Dorsolateral prefrontal cortex (tissue), 122 donors: ENCODE measurements at places on chromosomes 11 and 22.

- DNase-seq: no peak
These were observed 104.6 kb downstream of the ATG16L2 start for GRCh38 chr11:72918851-72919250.

GRCh38 chr22:23775779-23776375, 3.2 kb downstream of the MMP11 start:
- DNase-seq: no peak

DNA sequence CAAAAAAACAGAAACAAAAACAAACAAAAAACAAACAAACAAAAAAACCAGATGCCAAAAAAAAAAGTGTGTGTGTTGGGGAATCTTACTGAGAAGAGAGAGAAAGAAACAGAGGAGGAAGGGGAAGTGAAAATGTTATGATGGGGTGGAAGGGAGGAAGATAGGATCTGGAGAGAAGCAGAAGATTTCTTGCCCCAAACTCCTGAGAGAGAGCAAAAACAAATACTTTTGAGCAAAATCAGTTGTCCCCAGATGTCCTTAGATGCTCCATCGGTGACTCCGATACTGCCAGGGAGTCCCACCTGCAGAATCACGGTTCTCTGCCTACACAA, 19.9 kb upstream of the GRAMD1B start:
- no peak for DNase-seq

- no peak for DNase-seq
These were observed 116.1 kb downstream of the UVRAG start for GRCh38 chr11:75931124-75931523.

DNA sequence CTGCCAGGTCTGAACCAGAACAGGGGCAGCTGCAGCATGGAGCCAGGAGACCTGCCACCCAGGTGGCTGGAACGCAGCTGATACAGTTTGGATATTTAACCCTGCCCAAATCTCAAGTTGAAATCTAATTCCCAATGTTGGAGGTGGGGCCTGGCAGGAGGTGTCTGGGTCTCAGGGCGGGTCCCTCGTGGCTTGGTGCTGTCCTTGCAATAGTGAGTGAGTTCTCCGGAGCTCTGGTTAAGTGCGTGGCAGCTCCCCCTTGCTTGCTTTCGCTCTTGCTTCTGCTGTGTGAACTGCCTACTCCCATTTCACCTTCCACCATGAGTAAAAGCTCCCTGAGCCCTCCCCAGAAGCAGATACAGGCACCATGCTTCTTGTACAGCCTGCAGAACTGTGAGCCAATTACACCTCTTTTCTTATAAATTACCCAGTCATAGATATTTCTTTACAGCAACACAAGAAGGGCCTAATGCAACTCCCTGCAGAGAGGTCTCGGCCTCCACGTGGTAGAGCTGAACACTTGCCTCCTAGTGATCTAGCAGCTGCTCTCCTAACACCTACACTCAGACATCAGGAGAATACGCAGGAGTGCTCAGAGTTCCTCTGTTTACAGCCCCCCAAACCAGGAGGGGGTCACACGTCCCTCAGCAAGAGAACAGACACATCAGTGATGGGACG, 203.7 kb downstream of the CTTN start:
- no peak for DNase-seq

- no peak for DNase-seq
These were observed 89.0 kb downstream of the MUC15 start for GRCh38 chr11:26483108-26483507.

GRCh38 chr11:69076129-69076791, 27.5 kb downstream of the TPCN2 start:
- no peak for DNase-seq

DNA sequence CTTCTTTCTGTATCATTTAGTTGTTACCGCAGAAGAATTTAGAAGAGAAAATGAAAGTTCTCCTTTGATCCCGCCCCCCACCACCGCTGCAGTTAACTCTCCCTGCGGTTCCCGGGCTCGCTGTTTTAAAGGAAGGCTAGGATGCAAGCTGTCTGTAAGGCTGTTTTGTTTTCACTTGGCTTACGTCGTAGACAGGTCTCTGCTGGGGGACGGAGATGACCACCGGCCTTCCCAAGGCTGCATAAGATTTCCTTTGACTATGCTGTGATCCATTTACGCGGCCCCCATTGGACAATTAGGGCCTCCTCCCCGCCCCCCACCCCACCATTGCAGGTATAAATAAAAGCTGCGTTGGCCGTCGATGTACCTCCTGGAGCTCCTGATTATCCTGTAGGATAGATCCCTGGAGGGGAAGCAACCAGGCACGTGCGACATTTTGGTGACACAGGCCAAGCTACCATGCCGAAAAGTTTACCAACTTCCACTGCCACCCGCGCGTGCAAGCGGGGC, 1.4 kb upstream of the CPT1A start:
- no peak for DNase-seq

GRCh38 chr11:95831198-95831883, 41.0 kb downstream of the CEP57 start:
- DNase-seq: no peak

- no peak for DNase-seq
These were observed 1075.5 kb downstream of the NTM start for GRCh38 chr11:132445859-132446291.

GRCh38 chr11:120413480-120413879, 77.3 kb downstream of the ARHGEF12 start:
- no peak for DNase-seq

- no peak for DNase-seq
These were observed 2.8 kb downstream of the IL17RA start for GRCh38 chr22:17087498-17088131.

DNA sequence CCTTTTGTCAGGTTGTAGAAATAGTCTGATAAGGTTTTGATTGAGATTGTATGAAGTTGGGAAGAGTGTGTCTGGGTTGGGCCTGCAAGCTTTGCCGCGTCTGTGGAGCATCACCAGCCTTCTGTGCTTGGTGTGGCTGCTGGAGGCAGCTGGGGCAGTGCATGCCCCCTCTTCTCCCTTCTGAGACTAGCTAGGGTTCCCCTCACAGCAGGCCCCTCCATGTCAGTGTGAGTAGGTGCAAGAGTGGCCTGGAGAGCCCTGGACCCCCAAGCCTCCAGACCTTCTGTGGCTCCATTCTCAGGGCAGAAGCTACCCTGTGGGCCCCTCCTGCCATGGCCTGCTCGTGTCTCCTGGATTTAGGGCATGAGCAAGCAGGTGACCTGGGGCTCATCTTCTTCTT, 914.2 kb downstream of the TBC1D22A start:
- DNase-seq: no peak

DNA sequence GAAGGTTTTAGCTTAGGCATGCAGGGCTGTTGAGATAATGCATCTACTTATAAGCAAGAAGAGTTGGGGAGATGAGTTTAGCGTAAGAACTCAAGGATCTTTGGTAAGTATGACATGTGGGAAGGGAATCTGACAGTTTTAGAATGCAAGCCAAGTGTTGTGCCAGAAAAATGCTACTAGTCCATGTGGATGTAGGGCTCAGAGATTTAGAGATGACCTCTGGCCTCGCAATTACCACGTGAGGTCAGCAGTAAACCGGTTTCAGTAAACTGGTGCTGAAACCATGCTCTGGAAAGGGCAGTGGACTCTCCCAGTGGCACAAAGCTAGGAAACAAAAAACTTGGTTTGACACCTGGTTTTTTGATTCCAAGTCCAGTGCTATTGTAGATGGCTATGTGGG, 18.9 kb downstream of the MRPL16 start:
- DNase-seq: no peak

DNA sequence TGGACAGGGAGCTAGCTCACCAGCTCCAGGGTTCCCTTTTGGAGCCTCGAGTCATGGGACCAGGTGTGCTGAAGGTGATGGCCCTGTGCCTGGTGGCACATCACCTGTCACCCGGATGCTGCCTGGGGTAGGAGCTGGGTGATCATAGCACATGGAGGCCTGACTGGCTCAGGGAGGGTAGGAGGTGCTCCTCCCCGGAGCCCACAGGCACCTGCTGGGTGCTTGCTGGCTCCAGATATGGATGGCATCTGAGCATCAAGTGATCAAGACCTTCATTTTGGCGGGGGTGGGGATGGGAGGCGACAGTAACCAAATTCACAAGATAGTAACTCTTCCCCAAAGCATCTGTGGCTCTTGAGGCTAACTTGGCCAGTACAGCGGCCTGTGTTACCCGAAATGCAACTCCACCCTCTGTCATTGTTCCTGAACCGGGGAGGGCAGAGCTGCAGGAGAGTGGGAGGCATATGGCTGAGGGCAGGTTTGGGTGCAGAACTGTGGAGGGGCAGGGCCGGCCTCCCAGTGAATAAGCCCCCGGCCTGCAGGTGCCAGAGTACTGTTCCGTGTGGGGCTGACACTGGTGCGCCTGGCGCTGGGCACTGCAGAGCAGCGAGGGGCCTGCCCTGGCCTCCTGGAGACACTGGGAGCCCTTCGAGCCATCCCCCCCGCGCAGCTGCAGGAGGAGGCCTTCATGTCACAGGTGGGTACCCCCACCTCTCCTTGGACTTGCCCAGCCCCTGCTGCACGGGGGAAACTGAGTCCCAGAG, 4.7 kb downstream of the TBC1D10C start:
- no peak for DNase-seq

GRCh38 chr11:46116007-46116711, 5.1 kb downstream of the PHF21A start:
- no peak for DNase-seq
